ENCODE measurements at places on chromosomes 7 and 10.

DNA sequence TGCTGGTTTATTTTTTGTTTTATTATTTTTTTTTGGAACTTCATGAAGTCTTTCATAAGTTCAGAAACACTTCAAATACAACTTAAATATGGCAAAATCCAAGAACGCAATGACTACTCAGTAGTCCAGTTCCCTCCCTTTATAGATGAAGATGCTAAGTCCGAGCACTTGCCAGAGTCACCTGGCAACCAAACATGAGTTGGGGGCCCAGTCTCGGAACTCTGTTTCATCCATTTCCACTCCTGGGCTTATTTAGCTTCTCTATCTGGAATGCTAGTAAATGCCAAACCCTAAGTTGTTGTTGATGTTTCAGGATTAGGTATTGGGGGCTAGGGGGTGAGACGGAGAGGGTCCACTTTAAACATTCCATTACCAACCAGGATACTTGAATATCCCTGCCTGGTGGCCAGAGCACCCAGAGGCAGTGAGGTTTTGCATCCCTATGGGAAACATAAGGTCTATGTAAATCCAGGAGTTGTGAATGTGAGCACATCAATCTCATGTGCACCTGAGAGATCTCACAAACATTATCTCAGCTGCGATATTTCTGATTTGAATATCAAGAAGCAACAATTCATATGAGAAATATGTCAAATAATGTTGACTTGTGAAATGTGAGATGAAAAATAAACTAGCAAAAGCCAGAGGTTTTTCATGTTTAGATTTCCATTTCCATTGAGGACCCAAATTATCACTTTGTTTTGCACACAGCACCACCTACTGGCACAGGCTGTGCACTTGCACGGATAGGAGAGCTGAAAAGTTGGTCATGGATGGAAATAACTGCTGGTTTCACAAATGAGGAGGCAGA, 129.3 kb downstream of the PKD1L1 start:
- peak; percentile 26 for DNase-seq

GRCh38 chr10:124904796-124905195, 37.1 kb upstream of the ZRANB1 start:
- DNase-seq = no peak

DNA sequence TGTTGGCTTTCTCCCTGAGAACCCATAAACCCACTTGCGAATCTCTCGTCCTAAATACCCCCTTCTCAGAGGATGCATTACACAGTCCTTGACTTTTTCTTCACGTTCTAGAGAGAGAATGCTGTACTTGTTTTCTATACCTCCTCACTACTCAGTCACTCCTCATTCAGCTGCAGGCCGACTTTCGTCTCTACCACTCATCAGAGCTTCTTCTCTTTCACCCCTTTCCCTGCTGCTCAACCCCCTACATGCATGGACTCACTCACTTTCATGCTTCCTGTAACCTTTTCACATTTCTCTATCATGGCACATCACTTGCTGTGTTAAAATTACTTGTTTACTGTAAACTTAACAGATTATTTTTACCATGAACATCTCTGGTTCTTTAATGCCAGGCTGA, 19.8 kb downstream of the MDFIC start:
- no peak for DNase-seq

GRCh38 chr10:8752146-8752843, 697.8 kb downstream of the GATA3 start:
- DNase-seq = no peak

DNA sequence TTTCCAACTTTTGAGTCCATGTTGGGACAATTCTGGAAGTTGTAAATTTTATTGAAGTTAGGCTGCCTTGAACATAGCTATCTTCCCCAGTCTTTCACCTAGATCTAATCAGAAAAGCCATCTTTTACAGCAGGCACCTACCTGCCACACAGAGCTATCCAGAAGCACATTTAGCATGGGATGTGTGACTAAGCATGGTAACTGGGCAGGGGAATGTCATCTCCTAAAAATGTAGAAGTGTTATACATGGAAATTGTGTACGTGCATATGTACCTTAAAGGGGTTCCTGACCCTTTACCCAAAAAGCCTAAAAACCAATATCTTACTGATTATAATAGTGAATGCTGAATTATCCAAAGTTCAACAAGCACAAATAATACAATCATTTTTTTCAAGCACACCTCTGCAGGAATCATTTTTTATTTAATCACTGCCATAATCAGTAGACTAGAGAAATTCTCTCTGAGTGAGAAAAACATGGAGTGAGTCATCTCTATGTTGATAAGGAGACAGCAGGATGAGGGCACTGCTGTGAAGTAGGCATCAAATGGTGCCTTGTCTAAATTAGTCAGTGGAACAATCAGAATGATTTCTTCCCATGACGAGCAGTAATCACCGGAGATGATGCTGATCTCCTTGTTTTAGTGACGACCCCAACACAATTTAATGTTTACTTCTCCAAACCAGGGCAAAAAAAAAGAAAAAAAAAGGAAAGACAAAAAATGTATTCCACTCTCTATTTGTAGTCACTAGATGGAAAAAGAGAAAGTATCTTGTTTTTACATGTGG, 75.9 kb downstream of the SORBS1 start:
- no peak for DNase-seq

GRCh38 chr7:128954830-128955802, 17.4 kb downstream of the IRF5 start:
- no peak for DNase-seq

GRCh38 chr10:95531058-95531809, 29.9 kb downstream of the SORBS1 start:
- DNase-seq = no peak

GRCh38 chr10:103842605-103843004, 12.8 kb downstream of the SH3PXD2A start:
- no peak for DNase-seq

DNA sequence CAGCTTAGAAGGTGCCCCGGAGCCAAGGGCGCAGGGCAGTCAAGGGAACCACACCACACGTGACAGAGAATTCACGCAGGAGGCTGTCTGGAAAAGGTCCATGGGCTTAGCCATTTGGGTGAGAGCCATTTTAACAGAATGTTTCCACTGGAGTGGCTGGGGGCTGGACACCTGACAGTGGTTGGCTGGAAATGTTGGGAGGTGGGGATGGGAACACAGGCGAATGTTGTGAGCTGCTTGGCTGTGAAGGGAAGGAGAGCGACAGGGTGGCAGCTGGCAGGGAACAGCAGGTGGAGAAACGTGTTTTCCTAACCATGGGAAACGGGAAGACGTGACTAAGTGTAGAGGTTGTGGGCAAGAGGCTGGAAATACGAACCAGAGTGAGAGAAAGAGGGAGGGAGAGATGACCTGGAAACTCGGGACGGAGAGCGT, 100.5 kb upstream of the ZNF32 start:
- no peak for DNase-seq

- no peak for DNase-seq
Measured at GRCh38 chr7:124775422-124775821, 9.8 kb upstream of the GPR37 start.

DNA sequence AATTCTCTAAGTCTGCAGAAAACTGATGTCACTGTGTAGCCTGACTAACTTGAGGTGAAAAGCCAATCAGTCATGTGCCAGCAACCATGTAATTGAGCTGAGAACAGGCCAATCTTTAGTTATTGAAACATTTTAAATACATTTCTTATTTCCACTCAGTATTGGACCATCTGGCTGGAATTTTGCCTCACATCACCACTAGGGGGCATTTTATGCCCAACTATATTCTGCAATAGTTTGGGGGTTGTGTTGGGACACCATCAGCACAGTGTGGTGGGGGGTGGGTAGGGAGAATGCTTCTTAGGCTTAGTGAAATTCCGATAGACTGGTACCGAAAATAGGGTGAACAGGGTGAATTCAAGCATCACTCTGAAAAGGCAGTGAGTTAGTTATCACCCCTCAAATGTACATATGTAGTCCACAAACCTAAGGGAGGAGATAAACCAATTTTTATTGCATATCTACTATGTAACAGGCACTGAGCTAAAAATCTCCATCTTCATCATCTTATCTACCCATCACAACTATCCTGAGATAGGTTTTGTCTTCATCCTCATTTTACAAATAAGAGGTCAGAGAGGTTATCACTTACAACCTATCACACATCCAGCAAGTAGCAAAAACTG, 17.8 kb downstream of the NPSR1 start:
- no peak for DNase-seq

- no peak for DNase-seq
Measured at GRCh38 chr7:4727914-4728705, 46.0 kb downstream of the FOXK1 start.

DNA sequence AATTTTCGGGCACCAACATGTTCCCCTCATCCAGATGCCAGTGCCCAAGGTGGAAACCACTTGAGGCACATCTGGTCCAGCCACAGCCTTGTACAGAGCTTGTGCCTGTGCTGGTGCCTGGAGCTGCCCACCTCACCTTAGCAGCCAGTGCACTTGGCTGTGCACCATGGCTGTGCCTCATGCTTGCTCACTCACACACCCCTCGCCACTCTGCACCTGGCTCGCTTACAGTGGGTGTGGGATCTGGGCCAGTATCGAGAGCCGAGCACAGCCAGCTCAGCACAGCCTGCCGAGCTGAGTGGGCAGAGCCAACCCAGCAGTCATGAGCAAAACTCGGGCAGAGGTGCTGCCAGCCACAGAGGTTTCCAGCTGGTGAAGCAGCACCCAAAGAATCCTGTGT, 139.9 kb upstream of the NUPR2 start:
- DNase-seq = no peak

DNA sequence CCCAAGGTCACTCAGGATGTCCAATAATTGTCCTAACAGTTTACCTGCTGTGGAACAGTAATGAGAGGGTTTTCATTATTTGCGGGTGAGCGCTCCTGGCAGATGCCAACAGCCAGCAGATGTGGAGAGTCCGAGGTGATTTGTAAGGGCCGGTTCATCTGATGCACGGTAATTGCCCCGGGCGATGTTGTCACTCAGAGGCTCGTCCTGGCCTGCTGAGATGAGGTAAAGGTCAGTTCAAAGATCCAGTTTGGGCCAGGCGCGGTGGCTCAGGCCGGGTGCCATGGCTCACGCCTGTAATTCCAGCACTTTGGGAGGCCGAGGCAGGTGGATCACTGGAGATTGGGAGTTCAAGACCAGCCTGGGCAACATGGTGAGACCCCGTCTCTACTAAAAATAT, 16.9 kb downstream of the LHPP start:
- DNase-seq = no peak

GRCh38 chr10:47079204-47079580, 168.0 kb downstream of the PTPN20 start:
- no peak for DNase-seq

DNA sequence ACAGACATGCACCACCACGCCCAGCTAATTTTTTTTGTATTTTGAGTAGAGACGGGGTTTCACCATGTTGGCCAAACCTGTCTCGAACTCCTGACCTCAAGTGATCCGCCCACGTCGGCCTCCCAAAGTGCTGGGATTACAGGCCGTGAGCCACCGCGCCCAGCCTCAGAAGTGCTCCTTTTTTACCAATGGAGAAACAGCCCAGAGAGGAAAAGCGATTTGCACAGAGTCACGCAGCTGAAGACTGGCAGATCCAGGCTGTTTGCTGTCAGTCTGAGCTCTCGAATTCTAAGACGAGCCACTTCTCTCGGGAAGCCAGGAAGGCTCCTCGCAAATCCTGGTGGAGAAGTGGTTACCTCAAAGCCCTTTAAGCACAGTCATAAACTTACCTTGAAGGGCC, 57.4 kb upstream of the SDK1 start:
- DNase-seq = no peak

DNA sequence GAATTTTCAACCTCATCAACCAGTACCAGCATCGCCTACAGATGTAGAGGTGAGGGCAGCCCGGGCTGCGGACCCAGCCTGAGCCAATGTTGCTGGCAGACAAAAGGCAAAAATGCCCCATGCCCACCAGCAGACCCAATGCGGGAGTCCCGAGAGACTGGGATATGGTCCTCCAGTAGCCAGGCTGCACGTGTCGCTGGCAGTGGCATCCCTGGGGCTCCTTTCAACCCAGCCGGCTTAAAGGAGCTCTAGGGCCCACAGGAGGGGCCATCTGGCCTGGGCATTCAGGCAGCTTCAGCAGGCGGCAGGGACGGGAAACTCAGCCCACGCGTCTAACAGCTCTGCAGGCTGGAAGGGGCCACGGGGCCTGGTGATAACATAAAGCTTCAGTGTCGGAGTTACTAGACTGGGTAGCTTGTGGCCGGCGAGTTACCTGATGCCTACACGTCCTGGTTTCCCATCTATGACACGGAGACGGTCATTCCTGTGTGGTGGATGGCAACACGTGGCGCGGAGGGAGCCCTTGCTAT, 70.7 kb downstream of the PROSER2 start:
- DNase-seq = no peak

- DNase-seq = no peak
Measured at GRCh38 chr10:95356-96115, 39.7 kb upstream of the ZMYND11 start.

GRCh38 chr7:17297243-17297642, 1.2 kb upstream of the AHR start:
- DNase-seq = no peak

DNA sequence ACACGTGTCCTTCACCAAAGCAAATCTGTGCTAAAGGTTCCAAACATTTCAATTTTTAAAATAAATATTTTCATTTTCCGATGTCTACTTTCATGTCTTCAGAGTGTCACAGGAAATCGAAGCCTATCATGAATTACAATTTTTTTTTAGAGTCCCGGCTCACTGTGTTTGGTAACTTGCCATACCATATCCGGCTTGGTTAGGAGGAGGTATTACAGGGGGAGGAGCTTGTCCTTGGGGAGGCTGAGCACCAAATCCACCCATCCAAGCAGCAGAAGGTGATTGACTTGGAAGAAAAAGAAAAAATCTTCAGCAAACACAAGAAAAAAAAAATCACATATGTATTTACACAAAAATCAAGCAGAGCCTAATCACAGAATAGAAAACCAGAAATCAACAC, 21.3 kb downstream of the TIAL1 start:
- DNase-seq = no peak

DNA sequence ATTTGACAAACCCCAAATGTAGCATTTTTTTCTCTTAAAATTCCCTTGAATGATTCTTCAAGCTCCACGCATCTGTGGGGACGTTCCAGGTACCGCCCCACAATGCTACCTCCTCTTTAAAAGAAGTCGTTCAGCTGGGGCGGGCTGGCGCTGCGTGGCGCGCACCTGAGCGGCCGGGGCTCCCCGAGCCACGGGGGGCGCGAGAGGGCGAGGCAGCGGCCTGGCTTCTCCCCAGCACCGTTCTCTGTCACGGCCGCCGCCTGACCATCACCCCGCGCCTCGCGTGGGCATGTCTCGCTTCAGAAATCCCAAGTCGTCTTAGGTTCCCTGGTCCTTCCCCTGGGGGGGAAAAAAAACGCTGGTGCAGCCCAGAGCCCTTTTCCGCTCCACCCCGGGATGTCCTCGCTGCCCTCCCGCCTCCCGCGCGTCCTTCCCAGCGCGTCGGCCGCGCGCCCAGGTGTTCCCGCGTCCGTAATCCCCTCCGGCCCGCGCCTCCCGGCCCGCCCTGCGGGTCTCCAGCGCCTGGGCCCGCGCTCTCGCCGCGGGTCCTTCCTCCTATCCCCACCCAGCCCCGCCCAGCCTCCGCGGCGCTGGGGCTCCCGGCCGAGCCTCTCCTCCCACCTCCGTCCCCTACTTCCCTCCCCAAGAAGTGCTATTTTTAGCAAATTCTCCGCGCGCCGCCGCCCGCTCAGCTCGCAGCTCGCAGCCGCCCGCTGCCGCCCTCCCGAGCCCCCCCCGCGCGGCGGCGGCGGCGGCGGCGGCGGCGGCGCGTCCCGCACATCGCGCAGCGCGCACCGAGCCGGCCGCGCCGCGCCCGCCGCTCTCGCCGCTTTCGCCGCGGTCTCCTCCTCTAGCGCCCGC, 58.7 kb upstream of the PRPS1L1 start:
- no peak for DNase-seq

All from SHP77 treated with DMSO at 0.1 percent for 48 hours (cell line).